ENCODE measurements at places on chromosomes 5 and 9. TPM values are rescaled to one million over a fixed set of nuclear protein-coding genes. Genes with fewer than 3 reads are reported as not detected.

The C6 gene
- total RNA-seq = not detected

The SPOCK1 gene
- 16.4 TPM for total RNA-seq

The LRRC19 gene
- total RNA-seq = not detected

The PRRX2 gene
- total RNA-seq = 1.2 TPM

The SPATA31A3 gene
- total RNA-seq = not detected

The NR2F1-AS1 gene
- total RNA-seq = not detected

The PCDHGB3 gene
- total RNA-seq = 0.46 TPM

The NFIB gene
- 16.4 TPM for total RNA-seq

The OMD gene
- total RNA-seq = not detected
